ENCODE measurements at places on chromosomes 16 and 17. TPM values are rescaled to one million over a fixed set of nuclear protein-coding genes. Genes with fewer than 3 reads are reported as not detected.

Gene KRT27
- not detected for total RNA-seq

Gene MYH1
- total RNA-seq, result 0.14 TPM

Gene RUNDC3A
- 0.41 TPM for total RNA-seq

Gene KRT39
- not detected for total RNA-seq

Gene ST6GALNAC2
- total RNA-seq, result 4.3 TPM

Gene DVL2
- 19.8 TPM for total RNA-seq

Gene CHST5
- 0.85 TPM for total RNA-seq

Gene KCNH6
- not detected for total RNA-seq

DNA sequence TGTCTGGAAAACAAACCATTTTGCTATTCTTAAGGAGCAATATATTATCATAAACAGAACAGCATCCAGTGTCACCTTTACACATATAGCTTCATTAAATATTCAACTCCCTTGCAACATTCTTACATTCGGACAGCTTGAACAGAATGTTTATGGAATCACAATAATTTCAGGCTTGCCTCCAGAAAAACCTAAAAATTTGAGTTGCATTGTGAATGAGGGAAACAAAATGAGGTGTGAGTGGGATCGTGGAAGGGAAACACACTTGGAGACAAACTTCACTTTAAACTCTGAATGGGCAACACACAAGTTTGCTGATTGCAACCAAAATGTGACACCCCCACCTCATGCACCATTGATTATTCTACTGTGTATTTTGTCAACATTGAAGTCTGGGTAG is 51.4 kb downstream of the TBC1D26 start:
- no peak for DNase-seq

- no peak for DNase-seq
Observed at GRCh38 chr17:18039535-18040260, 490 bp downstream of the GID4 start.

GRCh38 chr16:58832386-58832895 is 98.3 kb upstream of the GOT2 start:
- DNase-seq, result no peak

GRCh38 chr16:72620348-72620747 is 427.6 kb downstream of the ZFHX3 start:
- DNase-seq, result no peak

DNA sequence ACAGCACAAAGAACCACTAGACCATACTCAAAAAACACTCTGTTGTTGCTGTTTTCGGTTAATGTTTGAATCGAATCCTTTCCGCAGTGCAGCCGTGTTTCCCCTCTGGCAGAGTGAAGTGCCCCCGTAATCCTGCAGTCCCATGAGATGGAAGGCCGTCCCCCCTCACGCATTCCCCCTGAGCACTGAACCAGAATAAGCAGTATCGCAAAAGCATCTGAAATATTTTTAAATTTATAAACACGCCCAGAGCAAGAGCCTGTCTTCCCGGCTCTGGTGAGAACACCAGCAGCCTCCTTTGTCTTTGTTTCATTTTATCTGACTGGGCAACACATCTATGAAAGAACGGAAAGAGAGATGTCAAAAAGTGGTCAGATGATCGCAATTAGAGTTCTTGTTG is 121.0 kb upstream of the ADAMTS18 start:
- no peak for DNase-seq

- no peak for DNase-seq
Observed at GRCh38 chr17:58334661-58335060, 6.1 kb upstream of the TSPOAP1 start.

DNA sequence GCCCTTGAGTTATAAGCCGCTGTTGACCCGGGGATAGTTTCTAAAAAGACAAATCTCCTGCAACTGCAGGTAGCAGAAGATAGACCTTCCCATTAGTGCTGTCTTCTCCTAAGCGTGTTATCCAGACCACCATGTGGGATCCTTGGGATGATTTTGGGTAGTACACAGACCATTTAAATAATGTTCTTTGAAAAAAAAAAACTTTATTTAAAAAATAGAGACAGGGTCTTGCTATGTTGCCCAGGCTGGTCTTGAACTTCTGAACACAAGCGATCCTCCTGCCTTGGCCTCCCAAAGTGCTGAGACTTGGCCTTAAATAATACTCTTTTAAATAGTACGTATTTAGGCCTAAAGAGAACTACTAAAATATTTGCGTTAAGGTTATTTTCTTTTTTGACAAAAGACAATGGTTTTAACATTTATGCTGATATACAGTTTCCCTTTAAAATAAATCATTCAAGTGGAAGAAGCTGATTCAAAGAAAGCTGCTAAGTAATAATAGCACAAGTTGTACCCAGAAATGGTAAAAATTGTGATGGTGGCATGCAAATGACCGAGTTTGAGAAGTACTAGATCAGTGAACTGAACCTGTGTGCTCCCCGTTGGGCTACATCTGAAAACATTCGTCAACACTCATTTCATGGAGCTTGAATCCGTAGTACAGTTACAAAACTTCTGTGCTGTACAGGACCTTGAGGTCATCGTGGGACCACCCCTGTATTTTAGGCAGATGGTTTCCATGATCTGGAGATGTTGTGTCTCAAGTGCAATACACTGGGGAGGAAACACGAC is 24.0 kb downstream of the SMARCE1 start:
- DNase-seq, result no peak

GRCh38 chr16:79415983-79416640 is 184.4 kb downstream of the MAF start:
- no peak for DNase-seq

DNA sequence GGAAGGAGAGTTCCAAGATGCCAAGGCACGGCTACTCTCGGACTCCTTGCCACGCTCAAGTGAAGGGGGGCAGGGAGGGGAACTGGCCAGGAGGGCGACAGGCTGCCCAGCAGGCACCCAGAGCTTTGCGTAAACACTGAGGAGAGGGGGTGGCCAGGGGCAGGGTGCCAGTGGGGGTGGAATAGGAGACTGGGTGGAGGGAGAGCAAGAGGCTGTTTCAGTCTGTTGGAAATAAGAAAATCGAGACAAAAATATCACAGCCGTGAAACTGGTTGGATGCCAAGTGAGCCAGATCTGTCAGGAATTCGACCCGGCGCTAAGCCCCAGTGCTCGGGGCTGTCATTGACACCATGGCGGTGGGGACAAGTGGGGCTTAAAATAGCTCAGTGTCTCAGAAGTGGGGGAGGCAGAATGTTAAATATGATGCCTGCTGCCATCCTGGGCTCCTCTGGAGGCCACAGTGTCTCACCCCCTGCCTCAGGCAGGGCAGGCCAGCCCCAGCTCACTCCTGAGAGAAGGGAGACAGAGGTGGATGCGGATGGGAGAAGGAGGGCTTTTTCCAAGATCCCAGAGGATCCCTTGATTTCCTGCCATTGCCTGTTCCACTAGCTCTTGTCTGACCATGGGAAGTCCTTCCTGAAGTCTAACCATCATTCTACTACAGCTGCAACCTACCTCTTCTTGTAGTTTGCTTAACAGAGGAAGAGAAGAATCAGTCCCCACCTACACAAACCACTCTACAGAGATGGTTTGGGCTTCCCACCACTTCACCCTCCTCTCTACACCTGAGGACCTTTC is 9.5 kb downstream of the PNMT start:
- DNase-seq, result peak; percentile 66

- DNase-seq, result no peak
Observed at GRCh38 chr16:64362193-64362592, 759.7 kb downstream of the CDH11 start.

DNA sequence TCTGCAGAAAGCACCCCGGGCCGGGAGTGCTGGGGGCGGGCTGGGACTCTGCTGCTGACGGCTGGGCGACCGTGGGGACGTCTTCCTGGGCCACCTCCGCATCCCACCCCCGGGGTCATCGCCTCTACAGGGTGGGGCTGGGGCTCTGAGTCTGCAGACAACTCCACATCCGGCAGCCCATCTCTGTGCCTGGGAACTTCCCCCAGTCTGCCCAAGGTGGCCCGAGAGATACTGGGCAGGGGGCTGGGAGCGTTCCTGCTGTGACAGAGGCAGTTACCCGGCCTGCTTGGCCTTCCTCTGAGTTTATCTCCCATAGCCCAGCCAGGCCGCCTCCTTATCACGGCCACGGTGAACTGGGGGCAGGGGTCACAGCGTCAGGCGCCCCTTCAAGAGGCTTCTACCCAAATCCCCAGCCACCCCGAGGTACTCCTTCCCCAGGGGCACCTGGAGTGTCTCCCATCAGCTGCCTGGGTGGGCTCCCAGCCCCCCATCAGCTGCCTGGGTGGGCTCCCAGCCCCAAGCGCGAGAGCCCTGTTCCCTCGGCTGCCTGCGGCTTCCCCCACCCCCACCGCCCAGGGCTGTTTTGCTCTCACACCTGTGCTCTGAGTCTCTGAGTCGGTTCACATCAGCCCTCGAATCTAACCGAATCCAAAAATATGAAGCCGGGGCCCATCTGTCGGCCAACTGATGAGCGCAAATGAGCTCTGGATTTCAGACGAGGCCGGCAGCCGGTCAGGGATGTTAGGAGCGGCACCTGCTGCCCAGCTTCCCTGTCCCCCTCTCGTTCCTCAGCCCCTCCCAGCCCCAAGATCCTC is 15.6 kb upstream of the CBFA2T3 start:
- no peak for DNase-seq

DNA sequence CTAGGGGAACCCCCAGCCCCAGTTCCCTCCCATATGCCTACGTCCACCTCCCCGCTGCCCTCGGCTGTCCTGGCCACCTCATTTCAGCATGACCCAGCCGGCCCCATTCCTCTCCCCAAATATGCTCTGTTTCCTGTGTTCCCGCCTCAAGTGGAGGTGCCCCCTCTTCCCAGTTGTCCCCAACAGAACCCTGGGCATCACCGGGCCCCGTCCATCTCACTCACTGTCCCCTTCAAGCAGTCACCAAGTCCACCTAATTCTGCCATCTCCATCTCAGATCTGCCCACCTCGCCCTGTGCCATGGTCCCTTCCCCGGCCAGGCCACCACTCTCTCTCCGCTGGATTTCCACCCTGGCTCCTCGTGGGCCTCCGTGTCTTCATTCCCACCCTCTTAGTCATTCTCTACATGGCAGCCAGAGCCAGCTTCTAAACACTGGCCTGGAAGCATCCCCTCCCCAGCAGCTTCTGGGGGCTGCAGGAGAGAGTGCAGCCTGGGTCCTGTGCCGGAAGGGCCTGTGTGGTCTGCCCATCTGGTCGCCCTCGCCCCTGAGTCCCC is 12.8 kb downstream of the CDK3 start:
- no peak for DNase-seq

- peak; percentile 47 for DNase-seq
Observed at GRCh38 chr17:57927048-57927723, 28.0 kb downstream of the CUEDC1 start.
